CD4-positive, alpha-beta T cell (primary cell): ENCODE measurements at places on chromosomes 2 and 18.

- no peak overlapping the region for H3K27ac ChIP-seq
- H3K36me3 ChIP-seq: no peaks in the 10 kb centered on the region
- no peak for DNase-seq
Observed at GRCh38 chr2:8479298-8479697, 202.6 kb upstream of the ID2 start.

- DNase-seq: peak; percentile 85
- H3K27me3 ChIP-seq: no peaks in the 10 kb centered on the region
- no peak overlapping the region for H3K4me3 ChIP-seq
- no peak overlapping the region for H3K27ac ChIP-seq
Observed at GRCh38 chr2:84741182-84741822, 139.6 kb downstream of the TRABD2A start.

DNA sequence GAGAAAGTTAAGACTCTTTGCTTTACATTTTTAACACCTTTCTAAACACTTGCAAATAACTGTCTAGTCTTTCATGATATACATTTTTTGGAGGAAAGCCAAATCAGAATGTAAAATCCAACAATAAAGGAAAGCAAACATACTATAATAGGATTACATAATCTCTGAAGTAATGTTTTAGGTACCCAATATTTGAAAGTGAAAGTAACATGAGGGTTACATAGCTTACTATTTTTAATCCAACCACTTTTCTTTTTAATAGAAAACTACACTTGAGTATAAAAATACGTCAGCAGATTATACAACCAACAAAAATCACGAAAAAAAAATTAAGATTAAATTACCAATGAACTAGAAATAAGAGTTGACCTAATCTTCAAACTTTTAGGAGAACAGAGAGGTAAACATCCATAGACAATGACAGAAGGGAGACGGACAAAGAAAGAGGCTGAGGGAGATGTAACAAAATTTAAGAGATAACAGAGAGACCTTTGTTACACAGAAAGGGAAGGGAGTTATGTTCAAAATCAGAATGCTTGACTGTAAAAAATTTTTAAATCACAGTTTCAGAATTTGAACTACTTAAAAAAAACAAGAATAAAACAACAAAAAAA lies 150.0 kb downstream of the IKZF2 start:
- H3K27me3 ChIP-seq: no peaks in the 10 kb centered on the region
- H3K4me3 ChIP-seq: peak overlapping the region; percentile 4
- H3K27ac ChIP-seq: no peak overlapping the region
- DNase-seq: no peak
- H3K36me3 ChIP-seq: no peaks in the 10 kb centered on the region

GRCh38 chr2:206354129-206354528 lies 79.7 kb downstream of the ZDBF2 start:
- DNase-seq: no peak
- no peak overlapping the region for H3K4me3 ChIP-seq
- no peaks in the 10 kb centered on the region for H3K36me3 ChIP-seq
- H3K4me1 ChIP-seq: no peaks in the 10 kb centered on the region
- H3K27me3 ChIP-seq: no peaks in the 10 kb centered on the region
- no peak overlapping the region for H3K27ac ChIP-seq

- H3K4me1 ChIP-seq: no peaks in the 10 kb centered on the region
- no peak overlapping the region for H3K27ac ChIP-seq
- H3K27me3 ChIP-seq: no peaks in the 10 kb centered on the region
- no peak overlapping the region for H3K4me3 ChIP-seq
Observed at GRCh38 chr2:138949517-138949916, 169.3 kb upstream of the NXPH2 start.

DNA sequence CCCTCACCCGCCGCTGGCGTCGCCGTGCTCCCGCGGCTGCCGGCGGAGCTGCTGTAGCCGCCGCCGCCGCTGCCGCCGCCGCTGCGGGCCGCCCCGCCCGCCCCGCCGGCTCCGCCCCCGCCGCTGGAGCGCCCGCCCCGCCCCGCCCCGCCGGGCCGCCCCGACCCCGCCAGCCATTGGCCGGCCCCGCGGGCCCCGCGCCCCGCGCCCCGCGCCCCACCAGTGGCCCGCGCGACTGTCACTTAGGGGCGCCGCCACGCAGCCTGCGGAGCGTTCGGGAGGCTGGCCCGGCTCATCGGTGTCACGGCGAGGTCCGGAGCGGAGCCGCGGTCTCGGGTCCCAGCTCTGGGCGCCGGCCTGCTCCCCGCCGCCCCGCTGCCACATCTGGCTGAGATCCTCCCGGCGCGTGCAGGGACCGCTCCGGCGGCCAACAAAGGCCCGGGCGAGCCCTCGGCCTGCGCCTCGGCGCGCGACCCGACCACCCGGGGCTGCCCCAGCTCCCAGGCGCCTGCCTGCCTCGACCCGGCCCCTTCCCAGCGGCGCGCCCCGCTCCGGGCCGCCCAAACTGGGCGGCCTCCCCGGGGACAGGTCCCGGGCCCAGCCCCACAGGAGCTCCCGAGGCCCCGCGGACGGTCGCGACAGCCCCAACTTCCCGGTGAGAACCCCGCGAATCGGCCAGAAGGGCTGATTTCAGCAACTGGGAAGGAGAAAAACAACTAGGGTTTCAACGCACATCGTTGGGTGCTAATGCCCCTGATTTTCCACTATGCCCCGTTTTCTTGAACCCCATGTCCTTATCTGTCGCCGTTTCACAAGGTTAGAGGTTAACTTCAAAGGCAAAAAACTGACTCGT lies at the start of gene MGAT4A:
Gene MGAT4A (minus strand): TSS at position 92 of the 853 bp plus-strand sequence. CDS start 4,800 bp downstream, outside the sequence.
- H3K4me1 ChIP-seq: peaks cover 50% of the 10 kb centered on the region
- peak within 1 kb of the TSS; percentile 87 for H3K4me3 ChIP-seq
- H3K36me3 ChIP-seq: peaks cover 1% of the 10 kb centered on the region

GRCh38 chr2:88880441-88880953 lies 189.0 kb downstream of the RPIA start:
- no peak for DNase-seq
- H3K4me1 ChIP-seq: peaks cover 2% of the 10 kb centered on the region
- no peaks in the 10 kb centered on the region for H3K27me3 ChIP-seq
- no peak overlapping the region for H3K27ac ChIP-seq
- no peak overlapping the region for H3K4me3 ChIP-seq

GRCh38 chr2:235007664-235008457 lies 56.0 kb downstream of the SH3BP4 start:
- H3K36me3 ChIP-seq: no peaks in the 10 kb centered on the region
- no peak overlapping the region for H3K4me3 ChIP-seq
- no peaks in the 10 kb centered on the region for H3K4me1 ChIP-seq
- no peak for DNase-seq
- H3K27ac ChIP-seq: no peak overlapping the region

- no peak overlapping the region for H3K4me3 ChIP-seq
- H3K36me3 ChIP-seq: no peaks in the 10 kb centered on the region
- DNase-seq: no peak
- peaks cover 14% of the 10 kb centered on the region for H3K27me3 ChIP-seq
- no peaks in the 10 kb centered on the region for H3K4me1 ChIP-seq
Observed at GRCh38 chr2:45264227-45265225, 255.3 kb upstream of the SIX2 start.

DNA sequence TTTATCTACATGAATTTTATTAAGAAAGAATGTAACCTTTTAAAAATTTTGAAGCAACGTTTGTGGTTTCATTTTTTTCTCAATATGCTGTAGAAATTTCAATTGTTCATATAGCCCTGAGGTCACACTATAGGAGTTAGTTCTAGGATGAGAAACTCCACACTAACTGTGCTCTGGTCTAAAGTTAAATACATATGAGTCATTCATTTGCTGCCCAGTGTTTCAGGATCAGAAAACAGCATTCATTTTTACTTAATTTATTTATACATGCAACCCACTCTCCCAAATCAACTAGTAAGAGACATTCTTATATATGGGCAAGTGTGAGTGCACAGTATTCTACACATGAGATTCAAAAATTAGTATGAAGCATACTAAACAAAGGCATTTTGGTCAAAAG lies 137.9 kb downstream of the DOCK10 start:
- H3K36me3 ChIP-seq: peaks cover 24% of the 10 kb centered on the region
- DNase-seq: no peak
- no peak overlapping the region for H3K4me3 ChIP-seq
- no peaks in the 10 kb centered on the region for H3K27me3 ChIP-seq
- H3K27ac ChIP-seq: no peak overlapping the region
- no peaks in the 10 kb centered on the region for H3K4me1 ChIP-seq

DNA sequence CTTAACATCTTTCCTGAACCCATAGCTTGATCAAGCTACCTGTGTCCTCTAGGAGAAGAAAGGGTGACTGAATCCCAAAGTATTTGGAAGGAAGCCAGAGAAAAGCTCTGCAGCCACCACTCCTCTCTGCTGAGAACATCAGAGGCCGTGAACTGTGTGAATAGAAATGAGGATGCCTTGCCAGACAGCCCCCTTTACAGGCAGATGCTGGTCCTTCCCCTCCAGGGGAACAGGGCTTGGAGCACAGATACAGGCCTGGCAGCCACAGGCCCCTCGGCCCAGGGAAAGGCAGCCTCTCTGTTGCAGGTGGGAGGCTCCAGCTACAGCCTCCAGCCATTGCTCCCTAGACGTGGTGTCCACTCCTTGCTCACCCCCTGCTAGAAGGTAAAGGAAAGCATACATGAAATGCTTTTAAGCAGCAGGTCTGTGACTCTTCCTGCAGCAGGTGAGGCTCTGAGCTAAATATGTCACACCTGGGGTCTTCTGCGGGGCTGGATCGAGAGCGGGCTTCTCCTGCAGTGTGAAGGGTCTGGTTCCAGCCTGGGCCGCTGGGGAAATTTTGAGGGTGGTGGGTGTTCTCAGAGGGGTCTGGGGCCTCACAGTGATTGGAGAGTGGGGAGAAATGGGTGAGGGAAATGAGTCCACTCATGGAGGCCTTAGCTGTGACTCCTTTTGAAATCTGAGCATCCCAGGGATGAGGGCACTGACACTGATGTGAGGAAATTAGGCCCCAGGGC lies 234.0 kb downstream of the KLHL29 start:
- DNase-seq: no peak
- no peaks in the 10 kb centered on the region for H3K27me3 ChIP-seq
- H3K36me3 ChIP-seq: no peaks in the 10 kb centered on the region
- H3K27ac ChIP-seq: no peak overlapping the region
- H3K4me1 ChIP-seq: peaks cover 3% of the 10 kb centered on the region

GRCh38 chr2:105404736-105405135 lies 5.9 kb upstream of the FHL2 start:
- no peaks in the 10 kb centered on the region for H3K4me1 ChIP-seq
- no peak for DNase-seq
- no peak overlapping the region for H3K27ac ChIP-seq
- H3K27me3 ChIP-seq: peaks cover 6% of the 10 kb centered on the region
- H3K36me3 ChIP-seq: no peaks in the 10 kb centered on the region

- no peak overlapping the region for H3K27ac ChIP-seq
- no peak for DNase-seq
- peaks cover 2% of the 10 kb centered on the region for H3K27me3 ChIP-seq
Observed at GRCh38 chr2:230865766-230866755, 1.3 kb downstream of the ITM2C start.

DNA sequence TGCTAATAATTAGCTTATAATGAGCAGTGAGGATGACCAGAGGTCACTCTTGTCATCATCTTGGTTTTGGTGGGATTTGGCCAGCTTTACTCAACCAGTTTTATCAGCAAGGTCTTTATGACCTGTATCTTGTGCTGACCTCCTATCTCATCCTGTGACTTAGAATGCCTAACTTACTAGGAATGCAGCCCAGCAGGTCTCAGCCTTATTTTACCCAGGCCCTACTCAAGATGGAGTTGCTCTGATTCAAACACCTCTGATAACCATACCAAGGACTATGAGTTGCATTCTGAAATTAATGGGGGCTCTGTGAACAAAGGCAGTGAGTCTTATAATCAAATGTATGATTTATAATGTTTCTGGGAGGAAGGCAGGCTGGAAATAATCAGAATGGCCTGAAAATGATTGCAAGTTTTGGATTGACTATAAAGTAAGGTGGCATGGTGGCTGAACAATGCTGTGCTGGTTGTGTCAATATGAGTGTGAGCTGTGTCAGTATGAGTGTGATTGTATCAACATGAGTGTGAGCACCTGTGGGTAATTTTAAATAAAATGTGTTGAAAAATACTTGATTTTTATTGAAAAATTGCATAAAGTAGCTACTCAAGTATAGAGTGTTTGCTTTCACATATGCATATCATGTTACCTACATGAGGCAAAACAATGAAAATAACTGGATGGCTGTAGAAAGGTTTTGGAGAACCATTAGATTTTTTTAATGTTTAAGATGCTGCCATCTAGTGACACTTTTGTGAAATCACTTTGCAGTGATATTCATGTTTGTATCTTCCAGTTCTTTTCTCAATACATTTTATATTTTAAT lies 103.0 kb downstream of the KYNU start:
- H3K36me3 ChIP-seq: no peaks in the 10 kb centered on the region
- no peaks in the 10 kb centered on the region for H3K4me1 ChIP-seq
- no peak for DNase-seq
- H3K4me3 ChIP-seq: no peak overlapping the region
- H3K27ac ChIP-seq: no peak overlapping the region
- no peaks in the 10 kb centered on the region for H3K27me3 ChIP-seq

DNA sequence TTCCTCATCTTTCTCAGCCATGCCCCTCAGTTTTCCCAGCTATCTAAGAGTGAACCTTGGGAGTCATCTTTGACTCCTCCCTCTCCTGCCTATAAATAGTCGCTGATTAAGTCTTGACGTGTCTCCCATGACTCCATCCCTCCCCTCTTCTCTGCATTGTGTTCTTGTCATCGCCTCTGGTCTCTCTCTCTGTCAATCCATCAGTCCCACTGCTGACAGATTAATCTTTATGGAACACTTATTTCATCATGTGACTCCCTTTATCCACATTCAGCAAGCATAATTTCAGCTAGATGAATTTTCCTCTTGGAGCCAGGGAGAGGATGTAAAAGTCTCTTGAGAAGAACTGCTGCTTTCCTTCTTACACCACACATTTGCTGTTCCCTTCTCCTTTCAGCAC lies 9.4 kb downstream of the ADAM23 start:
- no peak overlapping the region for H3K27ac ChIP-seq
- no peak overlapping the region for H3K4me3 ChIP-seq
- no peaks in the 10 kb centered on the region for H3K4me1 ChIP-seq
- H3K27me3 ChIP-seq: no peaks in the 10 kb centered on the region
- no peak for DNase-seq
- H3K36me3 ChIP-seq: no peaks in the 10 kb centered on the region

DNA sequence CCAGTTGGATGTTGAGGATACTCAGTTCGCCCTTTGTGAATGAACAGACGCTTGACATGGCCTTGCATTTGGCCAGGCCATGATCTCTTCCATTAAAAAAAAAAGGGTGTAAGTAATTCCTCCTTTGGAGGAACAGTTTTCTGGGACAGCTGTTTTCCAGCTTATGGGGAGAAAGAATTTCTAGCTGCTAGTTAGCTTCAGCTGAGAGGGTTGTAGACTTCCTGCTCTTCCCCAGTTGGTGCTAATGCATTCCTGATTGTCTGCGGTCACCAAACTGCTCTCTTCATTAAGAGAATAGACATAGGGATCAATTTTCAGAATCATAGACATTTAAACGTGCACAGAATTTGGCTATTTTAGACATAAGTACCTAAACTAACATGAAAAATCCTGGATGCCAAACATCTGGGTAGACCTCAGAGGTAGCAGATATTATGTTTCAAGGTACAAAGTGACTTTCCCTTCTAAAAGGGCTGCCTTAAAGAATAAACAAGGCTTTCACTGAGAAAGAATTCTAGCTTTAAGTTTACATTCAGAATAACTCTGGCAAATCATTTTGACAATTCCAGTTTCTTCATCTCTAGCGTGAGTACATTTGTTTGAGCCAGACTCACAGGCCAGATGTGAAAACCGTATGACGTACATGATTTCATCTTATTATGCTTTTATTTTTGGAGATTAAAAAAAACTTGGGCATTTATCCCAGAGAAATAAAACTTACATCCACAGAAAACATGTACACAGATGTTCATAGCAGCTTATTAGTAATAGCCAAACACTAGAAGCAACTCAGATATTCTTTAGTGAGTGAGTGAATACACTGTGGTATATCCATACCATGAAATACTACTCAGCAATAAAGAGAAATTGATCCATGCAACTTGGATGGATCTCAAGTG lies 71.2 kb downstream of the MAIP1 start:
- H3K36me3 ChIP-seq: no peaks in the 10 kb centered on the region
- no peak overlapping the region for H3K4me3 ChIP-seq
- DNase-seq: no peak
- no peaks in the 10 kb centered on the region for H3K4me1 ChIP-seq
